ENCODE measurements at places on chromosomes 1 and 21.

- DNase-seq: no peak
Observed at GRCh38 chr1:12692967-12693782, 22.7 kb upstream of the AADACL3 start.

- no peak for DNase-seq
Observed at GRCh38 chr1:1004420-1004779, 4.5 kb upstream of the HES4 start.

GRCh38 chr1:59020151-59020997, 236.5 kb upstream of the JUN start:
- peak; percentile 20 for DNase-seq

DNA sequence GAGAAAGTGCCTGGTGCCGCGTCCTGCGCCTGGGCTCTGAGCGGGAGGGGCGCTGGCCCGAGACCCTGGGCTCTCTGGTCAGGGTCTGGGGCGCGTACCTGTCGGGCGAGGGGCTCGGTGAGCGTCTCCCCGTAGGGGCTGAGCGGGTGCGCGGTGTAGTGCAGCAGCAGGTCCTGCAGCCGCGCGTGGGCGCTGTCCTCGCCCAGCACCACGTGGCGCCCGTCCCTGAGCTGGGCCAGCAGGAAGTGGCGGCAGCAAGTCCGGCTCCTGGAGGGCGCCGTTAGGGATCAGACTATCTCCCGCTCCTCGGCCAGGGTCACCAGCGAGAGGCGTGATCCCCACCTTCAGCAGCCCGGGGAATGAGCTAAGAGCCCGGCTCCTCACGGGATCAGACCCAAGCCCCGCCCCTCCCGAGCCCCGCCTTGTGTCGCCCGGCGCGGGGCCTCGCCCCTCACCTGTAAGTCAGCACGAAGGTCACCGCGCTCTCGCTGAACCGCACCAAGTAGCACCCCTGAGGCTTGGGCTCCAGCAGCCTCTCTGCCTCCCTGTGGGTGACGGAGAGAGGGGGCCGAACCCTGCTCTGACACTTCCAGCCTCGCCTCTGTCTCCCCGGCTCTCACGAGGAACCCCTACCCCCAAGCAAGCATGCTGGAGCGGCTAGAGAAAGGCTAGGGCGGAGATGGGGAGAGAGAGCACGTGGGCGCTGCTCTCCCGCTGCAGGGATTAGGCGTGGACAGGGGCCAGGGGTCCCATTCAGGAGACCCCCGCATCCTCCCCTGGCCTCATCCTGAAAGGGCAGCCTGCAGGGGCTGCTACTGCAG, 2.7 kb downstream of the SH2D2A start:
- DNase-seq: peak; percentile 80

- DNase-seq: no peak
Observed at GRCh38 chr1:156662005-156662799, 15.0 kb downstream of the NES start.

DNA sequence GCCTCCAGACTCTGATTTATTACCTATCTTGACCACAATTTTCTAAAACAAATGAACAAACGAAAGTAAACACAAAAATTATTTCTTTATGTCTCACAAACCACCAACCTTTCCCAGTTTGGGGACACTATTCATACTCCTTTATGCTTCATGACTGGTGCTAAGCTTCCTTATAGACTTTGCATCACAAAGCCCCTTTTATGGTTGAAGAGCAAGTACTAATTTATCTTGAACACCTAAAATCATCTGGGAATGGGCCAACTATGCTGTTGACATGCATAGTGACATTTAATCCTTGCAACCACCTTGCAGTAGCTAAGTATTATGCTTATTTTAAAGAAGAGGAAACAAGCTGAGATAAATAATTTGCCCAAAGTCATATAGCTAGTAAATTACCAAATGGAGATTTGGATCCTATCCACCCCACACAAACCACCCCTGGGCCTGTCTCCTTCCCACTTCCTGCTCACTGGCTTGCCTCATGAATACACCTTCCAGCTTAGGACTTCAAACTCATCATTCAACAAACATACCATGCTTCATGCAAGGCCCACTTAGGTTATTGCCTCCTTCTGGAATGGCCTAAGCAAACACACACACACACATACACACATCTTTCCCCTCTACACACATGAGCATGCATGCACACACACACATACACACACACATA, 192.2 kb downstream of the PLPP3 start:
- DNase-seq: no peak

DNA sequence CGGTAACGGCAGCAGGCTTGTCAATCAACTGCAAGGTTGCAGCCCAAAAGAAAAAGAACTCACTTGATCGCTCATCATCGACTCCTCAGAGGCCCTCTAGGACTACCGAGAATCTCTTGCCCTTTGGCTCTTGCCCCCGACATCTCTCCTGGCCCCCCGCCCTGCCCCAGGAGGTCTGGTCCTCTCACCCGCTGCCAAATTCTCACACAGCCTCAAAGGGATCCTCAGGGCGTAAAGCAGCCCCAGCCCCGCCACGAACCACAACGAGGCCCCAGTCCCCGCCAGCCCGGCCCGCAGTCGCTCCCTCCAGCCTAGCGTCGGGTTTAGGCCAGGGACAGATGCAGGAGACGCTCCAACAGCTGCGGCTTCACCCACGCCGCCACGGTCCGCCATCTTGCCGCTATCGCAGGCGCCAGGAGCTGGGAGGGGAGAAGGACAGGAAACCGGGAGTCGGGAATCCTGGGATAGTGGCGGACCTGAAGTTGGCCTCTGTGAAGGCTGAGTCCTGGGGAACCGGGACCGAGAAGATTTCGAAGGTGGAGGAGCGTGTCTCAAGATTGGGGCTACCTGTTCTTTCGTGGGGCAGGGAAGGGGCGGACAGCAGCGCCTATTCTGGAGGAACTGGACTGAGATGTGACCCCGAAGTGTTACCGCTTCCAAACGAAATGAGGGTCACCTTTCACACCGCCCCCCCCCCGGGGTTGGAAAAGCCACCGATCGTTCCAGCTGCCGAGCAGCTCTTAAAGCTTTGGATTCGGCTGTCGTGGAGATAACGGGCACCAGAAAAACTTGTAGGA, at the start of gene ST7L:
TSS of gene ST7L (minus strand) at position 421 of the 797 bp plus-strand sequence. CDS start at position 393, 28 bp downstream.
- peak; percentile 48 for DNase-seq

- DNase-seq: no peak
Observed at GRCh38 chr1:61951731-61952580, 209.7 kb downstream of the PATJ start.

All from stimulated activated CD4-positive, alpha-beta T cell treated with anti-CD3 and anti-CD28 coated beads, Interleukin-4, amount 100 ng/mL, for 4 hours (primary cell).